Stimulated activated CD8-positive, alpha-beta memory T cell treated with anti-CD3 and anti-CD28 coated beads, Interleukin-4, amount 100 ng/mL, for 1 hour (primary cell): ENCODE measurements at places on chromosomes 16 and 17.

- DNase-seq: no peak
Observed at GRCh38 chr16:27359051-27359450, 42.9 kb upstream of the IL21R start.

DNA sequence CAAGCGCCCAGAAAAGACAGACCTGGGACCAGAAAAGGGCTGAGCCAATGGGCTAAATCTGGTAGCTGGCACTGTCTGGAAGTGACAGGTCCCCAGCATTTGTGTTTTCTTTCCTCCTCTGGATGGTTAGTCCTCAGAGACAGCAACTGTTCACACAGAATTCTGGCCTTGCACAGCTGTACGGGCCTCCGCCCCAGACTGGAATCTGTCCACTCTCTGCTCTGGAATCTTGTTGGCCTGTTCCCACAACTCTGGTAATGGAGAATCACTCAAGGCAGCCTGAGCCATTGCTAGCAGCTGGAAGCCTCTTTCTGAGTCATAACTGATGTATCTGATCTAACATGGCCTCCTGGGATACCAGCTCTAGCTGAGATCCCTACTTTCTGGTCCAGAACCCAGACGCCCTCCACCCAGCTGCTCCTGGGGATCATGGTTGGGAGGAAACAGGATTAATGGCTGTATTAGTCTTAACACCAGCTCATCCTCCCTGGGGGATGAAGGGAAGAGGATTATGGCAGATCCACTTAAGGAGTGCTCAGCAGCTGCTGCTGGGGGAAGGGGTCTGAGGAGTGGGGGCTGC is 9.1 kb downstream of the ZNF668 start:
- no peak for DNase-seq

DNA sequence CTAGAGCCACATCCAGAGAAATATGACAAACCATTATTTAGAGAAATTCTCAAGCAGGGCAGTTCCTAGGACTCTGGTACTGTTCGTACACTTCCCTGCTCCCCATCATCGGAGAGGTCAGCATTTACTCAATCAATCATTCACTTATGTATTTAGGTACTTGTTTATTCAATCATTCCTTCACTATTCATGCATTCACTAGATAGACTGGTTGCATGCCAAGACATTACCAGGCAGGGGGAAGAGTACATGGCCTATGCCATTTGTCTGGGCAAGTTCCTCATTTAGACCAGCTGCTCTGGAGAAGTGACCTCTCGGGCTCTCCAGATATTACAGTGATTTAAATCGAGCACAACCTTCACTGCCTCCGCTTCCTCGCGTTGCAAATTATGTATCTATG is 603.4 kb downstream of the KCNJ2 start:
- no peak for DNase-seq

- DNase-seq: no peak
Observed at GRCh38 chr17:79668344-79669250, 57.7 kb upstream of the RBFOX3 start.

GRCh38 chr16:68636064-68636560 is 9.0 kb upstream of the CDH3 start:
- no peak for DNase-seq

DNA sequence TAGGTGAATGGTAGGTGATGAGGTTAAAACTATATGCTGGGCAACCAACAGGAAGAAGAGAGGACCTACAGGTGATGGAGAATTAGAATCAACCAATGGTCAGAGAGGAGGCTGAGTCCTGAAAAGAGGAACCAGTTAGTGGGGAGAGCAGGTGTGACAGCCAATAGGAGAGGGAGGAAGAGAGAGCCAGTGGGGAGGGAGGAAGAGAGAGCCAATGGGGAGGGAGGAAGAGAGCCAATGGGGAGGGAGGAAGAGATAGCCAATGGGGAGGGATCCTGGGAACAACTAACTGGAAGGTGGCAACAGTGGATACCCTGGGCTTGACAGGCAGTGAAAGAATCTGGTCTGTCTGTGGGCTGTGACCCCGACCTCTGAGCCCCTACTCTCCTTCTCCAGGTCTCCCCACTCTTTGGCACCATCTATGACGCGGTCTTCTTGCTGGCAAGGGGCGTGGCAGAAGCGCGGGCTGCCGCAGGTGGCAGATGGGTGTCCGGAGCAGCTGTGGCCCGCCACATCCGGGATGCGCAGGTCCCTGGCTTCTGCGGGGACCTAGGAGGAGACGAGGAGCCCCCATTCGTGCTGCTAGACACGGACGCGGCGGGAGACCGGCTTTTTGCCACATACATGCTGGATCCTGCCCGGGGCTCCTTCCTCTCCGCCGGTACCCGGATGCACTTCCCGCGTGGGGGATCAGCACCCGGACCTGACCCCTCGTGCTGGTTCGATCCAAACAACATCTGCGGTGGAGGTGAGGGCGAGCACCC is 3.7 kb downstream of the GUCY2D start:
- DNase-seq: no peak

- no peak for DNase-seq
Observed at GRCh38 chr17:75181110-75181509, 1.6 kb downstream of the SUMO2 start.

DNA sequence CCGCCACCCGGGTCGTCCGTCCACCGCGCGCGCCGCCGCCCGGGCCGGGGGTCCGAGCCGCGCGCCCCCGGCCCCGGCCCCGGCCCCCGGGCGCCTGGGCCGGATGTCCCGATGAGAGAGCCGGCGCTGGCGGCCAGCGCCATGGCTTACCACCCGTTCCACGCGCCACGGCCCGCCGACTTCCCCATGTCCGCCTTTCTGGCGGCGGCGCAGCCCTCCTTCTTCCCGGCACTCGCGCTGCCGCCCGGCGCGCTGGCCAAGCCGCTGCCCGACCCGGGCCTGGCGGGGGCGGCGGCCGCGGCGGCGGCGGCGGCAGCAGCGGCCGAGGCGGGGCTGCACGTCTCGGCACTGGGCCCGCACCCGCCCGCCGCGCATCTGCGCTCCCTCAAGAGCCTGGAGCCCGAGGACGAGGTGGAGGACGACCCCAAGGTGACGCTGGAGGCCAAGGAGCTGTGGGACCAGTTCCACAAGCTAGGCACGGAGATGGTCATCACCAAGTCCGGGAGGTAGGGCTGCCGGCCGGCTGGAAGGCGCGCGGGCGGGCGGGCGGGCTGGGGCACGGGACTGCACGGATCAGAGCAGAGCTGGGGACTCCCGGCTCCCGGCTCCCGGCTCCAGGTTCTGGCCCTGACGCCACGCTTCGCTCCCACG is 548 bp downstream of the TBX2 start:
- no peak for DNase-seq

GRCh38 chr16:401468-402348 is at the start of gene DECR2:
DECR2 (plus strand) TSS chr16:401885; CDS start chr16:401964, 79 bp downstream.
- peak; percentile 98 for DNase-seq

GRCh38 chr16:782766-783403 is 5.3 kb downstream of the RPUSD1 start:
- no peak for DNase-seq

- DNase-seq: no peak
Observed at GRCh38 chr17:2852729-2853282, 56.6 kb downstream of the RAP1GAP2 start.

DNA sequence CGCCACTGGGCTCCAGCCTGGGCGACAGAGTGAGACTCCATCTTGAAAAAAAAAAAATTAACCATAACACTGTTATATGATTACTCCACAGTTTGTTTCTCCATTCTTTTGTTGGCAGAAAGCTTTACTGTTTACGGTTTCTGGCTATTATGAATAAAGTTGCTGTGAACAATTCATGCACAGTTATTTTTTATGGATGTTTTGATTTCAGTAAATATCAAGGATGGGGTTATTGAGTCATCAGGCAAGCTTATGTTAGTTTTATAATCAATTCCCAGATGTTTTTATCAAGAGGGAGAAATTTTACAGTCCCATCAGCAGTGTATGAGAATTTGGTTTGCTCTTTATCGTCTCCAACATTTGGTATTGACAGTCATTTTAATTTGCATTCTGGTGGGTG is 67.9 kb downstream of the TAOK1 start:
- no peak for DNase-seq

DNA sequence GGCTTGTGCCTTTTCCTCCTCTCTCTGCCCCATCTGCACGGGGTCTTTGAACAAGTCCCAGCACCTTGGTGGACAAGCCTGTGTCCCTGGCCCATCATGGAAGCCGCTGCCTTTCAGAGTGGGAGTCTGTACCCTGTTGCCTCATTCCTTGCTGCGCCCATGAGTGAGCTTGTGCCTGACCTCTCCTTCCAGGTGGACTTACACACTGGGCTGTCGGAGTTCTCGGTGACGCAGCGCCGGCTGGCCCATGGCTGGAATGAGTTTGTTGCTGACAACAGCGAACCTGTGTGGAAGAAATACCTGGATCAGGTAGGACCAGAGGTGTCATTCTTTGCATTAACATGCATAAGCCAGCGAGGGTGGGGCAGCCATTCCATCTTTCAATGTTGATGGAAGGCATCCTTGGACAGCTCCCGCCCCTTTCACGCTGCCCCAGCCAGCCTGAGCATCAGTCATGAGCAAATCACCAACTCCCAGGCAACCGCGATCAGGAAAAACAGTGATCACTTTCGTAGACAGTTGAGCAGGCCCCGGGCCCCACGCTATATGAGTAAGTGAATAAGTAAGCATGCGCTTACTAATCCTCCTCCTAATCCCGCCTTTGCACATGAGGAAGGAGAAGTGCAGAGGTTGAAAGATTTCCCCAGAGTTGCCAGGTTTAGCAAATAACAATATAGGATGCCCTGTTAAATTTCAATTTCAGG is 36.8 kb downstream of the ATP2C2 start:
- no peak for DNase-seq

GRCh38 chr16:86520317-86521210 is 10.2 kb downstream of the FOXF1 start:
- DNase-seq: no peak
